ENCODE measurements at places on chromosomes 12 and 14.

DNA sequence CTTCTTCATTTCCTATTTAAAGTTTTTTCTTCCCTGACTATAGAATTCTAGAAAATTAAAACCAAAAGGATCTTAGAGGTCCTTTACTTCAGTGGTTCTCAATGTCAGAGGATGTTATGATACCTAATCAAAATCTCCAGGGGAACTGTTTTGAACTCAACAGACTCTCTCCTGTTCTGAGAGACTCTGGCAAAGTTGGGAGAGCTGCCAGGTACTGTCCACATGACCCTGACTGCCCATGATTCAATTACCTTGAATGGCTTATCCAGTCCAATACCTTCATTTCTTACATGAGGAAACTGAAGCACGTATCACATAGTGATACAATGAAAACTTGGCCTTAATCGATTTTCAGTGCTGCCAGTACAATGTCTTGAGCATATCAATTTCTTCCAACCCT lies 16.6 kb downstream of the ALKBH1 start:
- no peak for DNase-seq

DNA sequence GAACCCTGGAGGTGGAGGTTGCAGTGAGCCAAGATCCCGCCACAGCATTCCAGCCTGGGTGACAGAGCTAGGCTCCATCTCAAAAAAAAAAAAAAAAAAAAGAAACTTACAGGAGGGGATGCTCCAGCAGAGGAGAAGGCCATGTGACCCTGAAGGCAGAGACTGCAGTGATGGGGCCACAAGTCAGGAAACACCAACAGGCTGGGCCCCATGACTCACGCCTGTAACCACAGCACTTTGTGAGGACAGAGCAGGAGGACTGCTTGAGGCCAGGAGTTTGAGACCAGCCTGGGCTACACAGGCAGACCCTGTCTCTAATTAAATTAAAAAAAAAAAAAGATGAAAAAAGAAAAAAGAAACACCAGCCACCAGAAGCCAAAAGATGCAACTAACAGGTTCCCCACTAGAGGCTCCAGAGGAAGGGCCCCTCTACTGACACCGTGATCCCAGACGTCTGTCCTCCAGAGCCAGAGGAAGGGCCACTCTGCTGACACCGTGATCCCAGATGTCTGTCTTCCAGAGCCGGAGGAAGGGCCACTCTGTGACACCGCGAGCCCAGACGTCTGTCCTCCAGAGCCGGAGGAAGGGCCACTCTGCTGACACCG lies 9.1 kb upstream of the GLT1D1 start:
- DNase-seq = no peak

GRCh38 chr14:94682061-94682516 lies 69.9 kb downstream of the SERPINA3 start:
- DNase-seq = no peak

DNA sequence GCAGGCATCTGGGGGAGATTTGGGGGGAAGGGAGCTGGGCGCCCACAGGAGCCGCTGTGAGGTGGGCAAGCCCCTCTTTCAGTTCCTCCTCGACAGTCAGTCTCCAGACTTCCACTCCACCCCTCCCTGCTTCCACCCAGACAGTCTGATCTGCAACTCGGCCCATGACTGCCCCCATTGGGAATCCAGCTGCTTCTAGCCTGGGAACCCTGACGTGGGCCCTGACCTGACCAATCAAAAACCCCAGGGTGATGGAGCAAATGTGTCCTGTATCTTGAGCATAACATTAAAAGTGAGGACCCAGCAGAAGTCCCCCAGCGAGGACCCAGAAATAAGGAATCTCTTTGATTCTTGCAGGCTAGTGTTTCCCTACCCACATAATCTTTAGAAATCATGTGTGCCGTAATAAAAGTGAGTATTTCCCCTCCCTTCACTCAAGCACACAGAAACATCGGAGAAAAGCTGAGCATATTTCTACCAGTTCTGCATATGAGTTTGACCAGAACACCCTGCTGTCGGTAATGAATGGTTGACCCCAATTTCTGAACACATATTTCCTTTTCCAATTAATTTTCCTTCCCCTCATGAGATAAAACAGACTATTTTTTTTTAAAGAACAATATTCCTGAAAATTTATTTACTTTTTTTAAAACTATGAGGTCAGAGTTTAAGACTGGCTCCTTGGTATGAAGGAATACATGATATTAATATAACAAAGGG lies 6.4 kb downstream of the SSH1 start:
- DNase-seq = no peak

- no peak for DNase-seq
Measured at GRCh38 chr12:109053382-109054123, 1.2 kb downstream of the USP30 start.

DNA sequence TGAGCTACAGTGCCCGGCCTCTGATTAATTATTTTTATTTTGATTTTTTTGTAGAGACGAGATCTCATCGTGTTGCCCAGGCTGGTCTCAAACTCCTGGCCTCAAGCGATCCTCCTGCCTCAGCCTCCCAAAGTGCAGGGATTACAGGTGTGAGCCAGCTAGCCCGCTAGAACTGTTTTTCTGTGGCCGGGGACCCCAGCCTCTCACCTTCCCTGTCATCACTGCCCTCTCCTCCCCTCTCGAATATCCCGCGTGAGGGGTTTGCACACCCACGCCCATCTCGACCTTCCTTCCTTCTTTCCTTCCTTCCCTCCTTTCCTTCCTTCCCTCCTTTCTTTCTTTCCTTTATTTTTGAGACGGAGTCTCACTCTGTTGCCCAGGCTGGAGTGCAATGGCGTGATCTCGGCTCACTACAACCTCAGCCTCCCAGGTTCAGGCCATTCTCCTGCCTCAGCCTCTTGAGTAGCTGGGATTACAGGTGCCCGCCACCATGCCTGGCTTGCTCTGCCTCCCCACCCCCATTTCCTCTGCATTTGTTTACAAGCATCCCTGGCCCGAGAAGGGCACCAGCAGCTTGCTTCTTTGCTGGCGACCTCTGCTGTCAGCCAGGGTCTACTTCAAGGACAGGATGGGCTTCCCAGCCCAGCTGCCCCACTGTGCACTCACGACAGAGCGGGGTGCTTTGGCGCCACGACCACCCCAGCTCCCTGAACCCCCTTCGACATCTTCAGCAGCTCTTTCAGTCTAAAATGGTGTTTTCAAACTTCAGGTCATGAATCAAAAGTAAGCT lies 4.3 kb upstream of the TRAF3 start:
- DNase-seq = no peak

DNA sequence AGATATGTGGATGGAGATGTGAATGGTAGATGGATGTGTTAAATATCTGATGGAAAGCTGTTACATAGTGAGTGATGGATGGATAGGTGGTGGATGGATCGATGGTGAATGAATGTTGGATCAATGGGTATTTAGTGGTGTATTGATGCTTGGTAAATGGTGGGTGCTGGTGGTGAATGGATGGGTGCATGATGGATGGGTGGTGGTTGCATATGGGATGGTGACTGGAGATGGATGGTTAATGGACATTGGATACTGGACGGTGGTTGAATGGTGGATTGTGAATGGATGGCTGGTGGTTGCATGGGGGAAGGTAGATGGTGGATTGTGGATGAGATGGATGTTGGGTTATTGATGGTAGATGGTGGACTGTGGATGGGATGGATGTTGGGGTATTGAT lies 2.1 kb upstream of the LBHD2 start:
- no peak for DNase-seq

GRCh38 chr14:76754586-76754985 lies 6.7 kb upstream of the VASH1 start:
- no peak for DNase-seq

- DNase-seq = no peak
Measured at GRCh38 chr12:42277396-42278127, 39.5 kb upstream of the YAF2 start.

DNA sequence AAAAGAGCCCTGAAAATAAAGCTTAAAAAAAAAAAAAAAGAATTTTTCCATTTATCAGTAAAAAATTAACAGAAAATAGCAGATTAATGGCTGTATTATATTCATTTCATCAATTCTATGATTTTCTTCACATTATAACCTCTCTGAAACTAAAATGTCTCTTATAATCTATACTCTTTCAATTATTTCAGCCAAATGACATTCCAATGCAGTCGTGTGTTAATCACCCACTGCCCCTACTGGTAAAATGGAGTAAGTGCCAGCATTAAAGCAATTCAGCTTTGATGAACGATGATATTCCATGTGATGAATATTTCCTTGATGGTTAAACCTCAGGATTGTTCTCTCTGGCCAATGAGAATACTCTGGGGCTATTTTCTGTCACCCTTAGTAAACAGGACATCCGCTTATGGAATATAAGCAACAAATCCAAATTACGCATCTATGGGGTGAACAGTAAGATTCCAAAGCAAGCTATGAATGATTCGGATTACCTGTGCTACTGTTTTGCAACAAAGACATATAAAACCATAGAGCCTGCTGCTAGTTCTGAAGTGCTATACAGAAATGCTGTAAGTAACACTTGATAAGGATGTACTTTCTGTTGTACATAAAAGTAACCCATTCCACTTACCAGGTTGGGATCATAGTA lies 20.3 kb upstream of the SYCP3 start:
- no peak for DNase-seq

DNA sequence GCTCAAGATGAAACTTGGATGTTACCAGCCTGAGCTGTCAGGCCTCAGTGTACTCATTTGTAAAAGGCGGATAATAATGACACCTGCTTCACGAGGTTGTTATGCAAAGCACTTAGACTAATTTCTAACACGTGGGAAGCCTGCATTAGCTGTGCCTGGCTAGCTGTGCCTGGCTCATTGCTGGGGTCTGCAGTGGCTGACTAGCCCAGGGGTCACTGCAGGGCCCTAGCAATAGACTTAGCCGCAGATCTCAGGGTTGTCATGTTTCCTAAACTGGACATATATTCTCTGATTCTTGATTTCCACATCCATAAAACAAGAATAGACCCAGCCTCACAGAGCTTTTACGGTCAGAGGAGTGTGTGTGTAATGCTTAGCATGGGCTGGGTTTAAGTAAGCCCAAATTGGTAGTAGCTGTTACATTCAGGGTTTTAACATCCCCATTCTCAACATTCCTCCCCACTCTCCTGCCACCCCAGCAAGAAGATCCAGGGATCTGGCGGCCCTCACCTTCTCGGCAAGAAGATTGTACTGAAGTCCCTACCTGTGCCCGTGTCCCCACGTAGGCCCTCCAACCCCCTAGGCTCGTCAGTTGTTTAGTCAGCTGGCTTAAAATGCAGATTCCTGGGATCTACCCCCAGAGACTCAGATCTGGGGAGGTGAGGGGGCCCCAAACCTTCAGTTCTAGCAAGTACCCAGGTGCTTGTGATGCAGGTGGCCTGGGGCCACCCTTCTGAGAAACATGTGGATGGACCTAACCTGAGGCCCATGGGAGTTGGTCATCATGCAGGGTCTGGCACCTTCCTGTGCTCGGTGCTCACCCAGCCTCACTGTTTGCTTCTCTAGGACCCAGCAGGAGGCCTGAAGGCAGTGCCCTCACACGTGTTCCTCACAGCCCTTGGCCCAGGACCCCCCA lies 8.6 kb downstream of the NR4A1 start:
- DNase-seq = no peak

DNA sequence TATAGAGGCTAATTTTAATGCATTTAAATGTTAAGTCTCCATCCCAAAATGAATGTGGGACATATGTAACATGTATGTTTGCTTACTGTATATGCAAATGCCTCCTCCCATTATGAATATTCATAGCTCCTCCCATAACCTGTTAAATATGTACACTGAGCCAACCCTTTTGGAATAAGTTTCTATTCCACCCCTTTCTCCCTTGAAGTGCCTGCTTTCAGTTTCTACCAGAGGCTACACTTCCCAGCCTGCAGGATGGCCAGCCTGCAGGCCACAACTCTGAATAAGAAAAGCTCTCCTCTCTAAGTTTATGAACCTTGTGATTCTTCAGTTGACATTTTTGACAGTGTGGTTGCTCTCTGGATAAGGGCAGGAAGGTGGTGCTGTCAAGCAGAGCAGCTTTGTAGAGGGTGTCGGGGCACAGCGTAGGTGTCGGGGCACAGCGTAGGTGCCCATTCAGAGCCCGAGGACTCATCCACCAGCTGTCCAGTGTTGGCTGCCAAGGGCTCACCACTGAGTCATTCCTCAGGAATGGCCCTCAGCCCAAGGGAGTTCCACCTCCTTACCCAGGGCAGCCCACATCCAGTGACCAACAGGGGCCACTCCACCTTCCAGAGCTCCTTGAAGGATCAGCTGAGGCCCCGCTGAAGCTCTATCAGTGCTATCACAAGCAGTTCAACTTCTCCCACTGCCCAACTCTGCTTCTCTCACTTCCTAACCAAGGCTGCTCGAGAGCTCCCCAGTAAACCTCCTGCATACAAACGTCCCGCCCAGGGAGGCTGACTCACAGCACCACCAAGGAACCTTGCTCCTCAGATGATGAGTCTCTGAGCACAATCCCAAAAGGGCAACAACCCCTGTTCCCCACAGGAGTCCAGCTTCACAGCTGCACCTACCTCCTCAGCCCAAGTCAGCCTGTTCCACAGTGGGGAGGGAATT lies 31.4 kb downstream of the VWF start:
- no peak for DNase-seq

- DNase-seq = peak; percentile 25
Measured at GRCh38 chr12:116495260-116495659, 63.9 kb upstream of the MAP1LC3B2 start.

DNA sequence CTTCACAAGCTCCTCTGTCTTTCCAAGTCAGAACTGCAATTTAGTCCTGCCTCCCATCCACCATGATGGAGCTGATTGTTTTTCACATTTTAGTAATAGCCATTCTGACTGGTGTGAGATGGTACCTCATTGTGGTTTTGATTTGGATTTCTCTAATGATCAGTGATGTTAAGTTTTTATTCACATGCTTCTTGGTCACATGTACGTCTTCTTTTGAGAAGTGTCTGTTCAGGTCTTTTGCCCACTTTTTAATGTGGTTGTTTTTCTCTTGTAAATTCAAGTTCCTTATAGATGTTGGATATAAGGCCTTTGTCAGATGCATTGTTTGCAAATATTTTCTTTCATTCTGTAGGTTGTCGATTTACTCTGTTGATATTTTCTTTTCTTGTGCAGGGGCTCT lies 4.1 kb upstream of the TAS2R14 start:
- no peak for DNase-seq

DNA sequence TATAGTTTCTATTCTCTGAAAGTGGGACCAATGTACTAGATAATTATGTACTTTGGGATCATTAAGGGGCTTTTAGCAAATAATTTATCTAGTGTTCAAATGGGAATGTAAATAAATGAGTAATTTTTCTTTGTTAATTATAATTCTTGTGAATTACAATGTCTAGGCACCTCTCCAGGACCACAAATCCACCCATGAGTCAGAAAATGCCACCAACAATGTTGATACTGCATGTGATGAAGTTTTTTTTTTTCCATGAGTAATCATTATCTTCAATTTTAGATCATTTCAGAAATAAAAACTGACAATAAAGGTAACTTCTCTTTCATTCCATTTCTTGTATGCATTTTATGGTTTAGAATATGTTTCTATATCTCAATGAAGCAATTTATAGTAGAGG lies 470.3 kb downstream of the VRK1 start:
- DNase-seq = no peak

DNA sequence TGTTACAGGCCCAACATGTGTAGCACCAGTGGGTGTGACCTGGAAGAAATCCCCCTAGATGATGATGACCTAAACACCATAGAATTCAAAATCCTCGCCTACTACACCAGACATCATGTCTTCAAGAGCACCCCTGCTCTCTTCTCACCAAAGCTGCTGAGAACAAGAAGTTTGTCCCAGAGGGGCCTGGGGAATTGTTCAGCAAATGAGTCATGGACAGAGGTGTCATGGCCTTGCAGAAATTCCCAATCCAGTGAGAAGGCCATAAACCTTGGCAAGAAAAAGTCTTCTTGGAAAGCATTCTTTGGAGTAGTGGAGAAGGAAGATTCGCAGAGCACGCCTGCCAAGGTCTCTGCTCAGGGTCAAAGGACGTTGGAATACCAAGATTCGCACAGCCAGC lies 8.6 kb downstream of the BCL2L14 start:
- no peak for DNase-seq

Data from prostate gland (tissue), 2 donors.